CD8-positive, alpha-beta memory T cell (primary cell): ENCODE measurements at places on chromosomes 12 and 14.

DNA sequence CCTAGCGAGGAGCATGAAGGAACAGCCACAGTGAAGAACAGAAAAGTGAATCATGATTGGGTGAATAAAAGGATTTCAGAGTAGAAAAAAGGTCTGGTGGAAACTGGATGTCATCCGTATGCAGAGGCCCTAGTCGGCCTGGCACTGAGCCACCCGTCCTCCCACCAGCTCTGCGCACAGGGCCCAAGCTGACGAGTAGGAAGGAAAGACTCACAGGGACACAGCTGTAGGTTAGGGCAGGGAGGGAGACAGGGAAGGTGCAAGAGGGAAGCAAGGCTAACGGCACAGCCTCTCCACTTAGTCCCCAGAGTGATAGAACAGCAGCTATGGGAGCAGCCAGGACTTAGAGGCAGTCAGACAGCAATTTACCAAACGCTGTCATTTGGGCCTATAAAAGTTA lies 112.6 kb downstream of the KCNK10 start:
- DNase-seq: no peak
- no peaks in the 10 kb centered on the region for H3K27me3 ChIP-seq
- H3K4me1 ChIP-seq: no peaks in the 10 kb centered on the region

GRCh38 chr12:49985981-49986380 lies 13.2 kb downstream of the AQP6 start:
- H3K27me3 ChIP-seq: no peaks in the 10 kb centered on the region
- DNase-seq: no peak
- no peaks in the 10 kb centered on the region for H3K4me1 ChIP-seq
- no peak overlapping the region for H3K27ac ChIP-seq
- H3K36me3 ChIP-seq: peaks cover 8% of the 10 kb centered on the region

DNA sequence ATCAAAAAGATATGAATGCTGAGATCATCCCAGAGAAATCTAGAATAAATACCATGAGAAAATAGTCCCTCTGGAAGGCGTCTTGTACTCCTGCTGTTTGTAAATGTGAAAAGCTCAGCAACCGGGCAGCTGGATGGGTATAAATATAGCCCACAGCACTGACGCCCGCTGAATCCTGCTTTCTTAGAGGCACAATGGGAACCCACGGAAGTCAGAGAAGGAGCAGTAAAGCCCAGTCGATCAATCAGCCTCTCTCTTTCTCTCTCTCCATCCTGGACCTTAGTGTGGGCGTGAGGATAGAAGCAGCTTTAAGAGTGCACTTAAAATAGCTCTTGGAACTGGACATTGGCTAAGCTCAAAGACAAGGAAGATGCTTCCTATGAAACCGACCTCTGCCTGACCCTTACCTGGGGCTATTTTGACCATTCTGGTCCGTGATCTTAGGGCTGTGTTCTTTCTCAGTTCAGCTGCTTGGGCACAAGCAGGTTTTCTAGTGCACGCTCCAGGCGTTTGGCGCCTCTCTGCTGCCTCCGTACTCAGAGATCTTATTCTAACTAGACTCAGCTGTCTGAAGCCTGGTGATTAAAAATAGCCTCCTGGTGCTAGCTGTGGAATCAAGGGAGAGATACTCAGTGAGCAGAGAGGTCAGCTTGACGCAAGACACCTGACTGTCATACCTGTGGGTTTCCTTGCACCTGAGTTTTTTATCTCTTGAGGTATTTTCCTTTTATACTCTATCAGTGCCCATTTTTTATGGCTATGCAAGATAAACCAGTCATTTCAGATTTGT lies 144.6 kb downstream of the ETV6 start:
- H3K36me3 ChIP-seq: no peaks in the 10 kb centered on the region
- peaks cover 11% of the 10 kb centered on the region for H3K4me1 ChIP-seq
- no peak overlapping the region for H3K4me3 ChIP-seq
- H3K27ac ChIP-seq: no peak overlapping the region
- no peaks in the 10 kb centered on the region for H3K27me3 ChIP-seq

DNA sequence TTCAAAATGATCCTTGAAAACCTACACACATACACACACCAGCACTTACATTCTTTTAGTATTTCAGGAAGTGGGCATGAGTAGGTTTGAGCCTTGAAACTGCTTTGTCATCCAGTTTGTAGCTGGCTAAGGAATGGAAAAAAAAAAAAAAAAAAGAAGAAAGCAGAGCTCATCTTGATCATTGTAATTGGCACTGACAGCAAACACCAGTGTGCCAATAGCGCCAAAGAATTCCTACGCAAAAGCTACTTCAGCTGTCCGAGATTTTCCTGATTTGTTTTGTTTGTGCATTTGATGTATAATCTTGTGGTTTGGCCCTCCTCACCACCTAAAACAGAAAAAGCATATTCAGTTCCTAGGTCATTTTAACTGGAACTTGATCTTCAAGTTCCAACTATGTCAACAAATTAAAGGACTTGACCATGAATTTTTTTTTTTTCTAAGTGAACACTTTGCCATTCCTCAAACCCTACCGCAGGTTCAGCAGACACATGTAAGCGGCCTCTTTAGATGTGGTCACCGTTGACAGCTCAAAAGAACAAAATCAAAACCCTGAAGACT lies 57.3 kb downstream of the FLRT2 start:
- H3K27me3 ChIP-seq: no peaks in the 10 kb centered on the region
- H3K4me1 ChIP-seq: no peaks in the 10 kb centered on the region
- no peak overlapping the region for H3K4me3 ChIP-seq
- no peak overlapping the region for H3K27ac ChIP-seq

GRCh38 chr12:98678946-98679610 lies 34.0 kb downstream of the APAF1 start:
- no peak for DNase-seq
- no peaks in the 10 kb centered on the region for H3K27me3 ChIP-seq
- no peak overlapping the region for H3K27ac ChIP-seq

DNA sequence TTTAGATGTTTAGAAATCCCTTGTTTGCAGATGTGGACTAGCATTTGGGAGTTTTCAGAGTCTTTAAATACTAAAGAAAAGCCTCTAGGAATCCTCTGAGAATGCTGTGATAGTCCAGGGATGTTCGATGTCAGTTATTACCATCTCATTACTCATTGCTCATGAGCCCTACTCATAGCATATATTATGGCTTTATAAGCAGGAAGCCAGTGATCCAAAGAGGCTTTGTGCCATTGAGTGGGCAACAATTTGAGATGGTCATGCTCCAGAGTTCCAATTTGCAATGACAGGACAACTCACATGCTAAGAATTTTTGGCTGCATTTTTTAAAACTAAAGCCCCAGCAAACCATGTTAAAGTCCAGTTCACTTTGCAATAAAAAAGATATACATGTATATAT lies 163.0 kb downstream of the OTOGL start:
- DNase-seq: no peak
- no peak overlapping the region for H3K4me3 ChIP-seq
- no peaks in the 10 kb centered on the region for H3K4me1 ChIP-seq
- no peaks in the 10 kb centered on the region for H3K27me3 ChIP-seq
- no peaks in the 10 kb centered on the region for H3K36me3 ChIP-seq
- no peak overlapping the region for H3K27ac ChIP-seq

- H3K36me3 ChIP-seq: no peaks in the 10 kb centered on the region
- no peak for DNase-seq
- H3K27me3 ChIP-seq: no peaks in the 10 kb centered on the region
- no peak overlapping the region for H3K4me3 ChIP-seq
- no peaks in the 10 kb centered on the region for H3K4me1 ChIP-seq
- H3K27ac ChIP-seq: no peak overlapping the region
These were observed 135.1 kb downstream of the PPM1H start for GRCh38 chr12:62799766-62800406.

GRCh38 chr12:21662122-21662792 lies 4.6 kb upstream of the LDHB start:
- no peaks in the 10 kb centered on the region for H3K27me3 ChIP-seq
- no peaks in the 10 kb centered on the region for H3K36me3 ChIP-seq
- no peak overlapping the region for H3K27ac ChIP-seq
- no peak overlapping the region for H3K4me3 ChIP-seq
- DNase-seq: no peak

GRCh38 chr12:6507102-6507998 lies 13.4 kb downstream of the NCAPD2 start:
- no peak for DNase-seq
- no peak overlapping the region for H3K4me3 ChIP-seq
- no peak overlapping the region for H3K27ac ChIP-seq
- no peaks in the 10 kb centered on the region for H3K27me3 ChIP-seq

DNA sequence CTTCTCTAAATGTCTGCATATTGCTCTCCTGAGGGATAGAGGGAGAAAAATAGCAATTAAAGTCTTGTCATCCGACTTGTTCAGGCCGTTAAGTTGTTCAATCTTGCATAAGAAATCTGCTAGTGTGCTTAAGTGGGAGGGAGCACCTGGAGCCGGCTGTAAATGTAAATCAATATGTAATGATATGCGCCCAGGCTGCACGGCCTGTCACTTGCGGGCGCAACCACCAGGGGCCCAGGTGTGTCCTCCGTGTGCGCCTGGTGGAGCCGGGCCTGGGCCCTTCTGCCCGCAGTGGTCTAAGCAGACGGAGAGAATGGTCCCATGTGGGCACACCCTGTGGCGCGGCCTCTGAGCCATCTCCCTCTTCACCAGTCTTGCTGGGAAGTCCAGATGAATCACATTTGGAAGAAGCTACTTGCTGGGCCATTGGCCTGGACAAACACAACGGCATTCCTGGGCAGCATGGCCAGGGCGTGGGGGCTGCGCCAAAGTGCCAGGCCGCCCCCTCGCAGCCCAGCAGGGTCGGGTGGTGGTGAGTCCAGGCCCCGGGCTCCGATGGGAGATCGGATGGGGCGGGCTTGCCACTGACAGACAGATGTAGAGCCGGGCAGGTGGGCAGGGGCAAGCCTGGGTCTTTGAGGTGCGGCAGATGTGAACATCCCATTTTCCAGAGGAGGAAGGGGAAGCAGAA lies 193.3 kb upstream of the C14orf180 start:
- no peak for DNase-seq
- peaks cover 27% of the 10 kb centered on the region for H3K4me1 ChIP-seq

- H3K4me3 ChIP-seq: no peak overlapping the region
- no peak for DNase-seq
- H3K4me1 ChIP-seq: no peaks in the 10 kb centered on the region
- no peak overlapping the region for H3K27ac ChIP-seq
These were observed 1.6 kb downstream of the TGM1 start for GRCh38 chr14:24261256-24261968.

GRCh38 chr12:123384318-123384993 lies 524 bp downstream of the KMT5A start:
- H3K27me3 ChIP-seq: no peaks in the 10 kb centered on the region
- no peaks in the 10 kb centered on the region for H3K36me3 ChIP-seq
- peak overlapping the region; percentile 66 for H3K27ac ChIP-seq
- peak overlapping the region; percentile 81 for H3K4me3 ChIP-seq
- no peak for DNase-seq
- H3K4me1 ChIP-seq: peaks cover 18% of the 10 kb centered on the region

DNA sequence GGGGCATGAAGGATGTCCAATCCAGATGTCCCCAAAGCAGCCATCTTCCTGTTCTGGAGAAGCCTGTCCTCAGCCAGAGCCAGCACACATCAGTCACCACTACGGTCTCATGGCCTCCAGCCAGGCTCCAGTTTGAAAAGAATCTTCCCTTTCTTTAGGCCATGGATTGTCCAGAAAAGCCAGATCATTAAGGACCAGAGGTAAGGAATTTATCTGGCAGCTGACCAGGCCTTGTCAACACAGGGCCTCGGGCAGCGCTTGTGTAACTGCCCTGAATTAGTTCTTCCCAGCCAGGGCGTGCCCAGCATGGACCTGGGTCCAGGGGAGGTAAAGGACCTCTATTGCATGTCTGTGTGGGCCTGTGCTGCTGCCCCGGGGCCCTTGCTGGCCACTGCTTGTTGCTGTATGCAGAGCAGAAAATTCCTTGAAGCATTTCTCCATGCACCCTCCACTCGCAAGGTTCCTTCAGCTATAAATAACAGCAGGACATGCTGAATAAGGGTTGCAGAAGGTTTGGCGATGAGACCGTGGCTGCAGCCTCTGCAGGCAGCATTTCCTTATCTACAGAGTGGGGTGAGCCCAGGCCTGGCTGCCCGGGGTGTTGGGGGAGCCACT lies 21.7 kb upstream of the VPS37B start:
- H3K27me3 ChIP-seq: no peaks in the 10 kb centered on the region
- no peaks in the 10 kb centered on the region for H3K4me1 ChIP-seq
- no peaks in the 10 kb centered on the region for H3K36me3 ChIP-seq
- H3K4me3 ChIP-seq: no peak overlapping the region

GRCh38 chr12:113782873-113783272 lies 183.3 kb downstream of the RBM19 start:
- H3K36me3 ChIP-seq: no peaks in the 10 kb centered on the region
- H3K27ac ChIP-seq: no peak overlapping the region
- DNase-seq: no peak
- no peaks in the 10 kb centered on the region for H3K27me3 ChIP-seq
- no peaks in the 10 kb centered on the region for H3K4me1 ChIP-seq
- no peak overlapping the region for H3K4me3 ChIP-seq

- no peak for DNase-seq
- no peaks in the 10 kb centered on the region for H3K27me3 ChIP-seq
- no peak overlapping the region for H3K4me3 ChIP-seq
- no peaks in the 10 kb centered on the region for H3K4me1 ChIP-seq
These were observed 120.3 kb upstream of the PLEKHG7 start for GRCh38 chr12:92582475-92582874.

- no peaks in the 10 kb centered on the region for H3K36me3 ChIP-seq
- H3K4me3 ChIP-seq: no peak overlapping the region
- no peak for DNase-seq
- H3K27me3 ChIP-seq: no peaks in the 10 kb centered on the region
These were observed 6.4 kb downstream of the MLXIP start for GRCh38 chr12:122084857-122085405.

GRCh38 chr14:59343585-59343984 lies 121.6 kb downstream of the GPR135 start:
- H3K27me3 ChIP-seq: no peaks in the 10 kb centered on the region
- H3K27ac ChIP-seq: no peak overlapping the region
- no peaks in the 10 kb centered on the region for H3K4me1 ChIP-seq
- H3K4me3 ChIP-seq: no peak overlapping the region
- no peak for DNase-seq

GRCh38 chr14:68951800-68952530 lies 27.1 kb downstream of the ACTN1 start:
- H3K27me3 ChIP-seq: no peaks in the 10 kb centered on the region
- H3K27ac ChIP-seq: no peak overlapping the region
- no peak overlapping the region for H3K4me3 ChIP-seq

GRCh38 chr14:42460673-42461072 lies 854.0 kb downstream of the LRFN5 start:
- H3K27ac ChIP-seq: no peak overlapping the region
- no peak for DNase-seq
